ENCODE measurements at places on chromosomes 11 and 22. TPM values are rescaled to one million over a fixed set of nuclear protein-coding genes. Genes with fewer than 3 reads are reported as not detected.

Gene MRGPRF
- total RNA-seq, result not detected

Gene ADAMTS8
- total RNA-seq, result not detected

Gene MS4A6E
- not detected for total RNA-seq

Gene C11orf91
- total RNA-seq, result not detected

Gene KCTD17
- total RNA-seq, result 22.0 TPM

Gene OR4B1
- not detected for total RNA-seq

Gene ANGPTL5
- not detected for total RNA-seq

Gene SGSM1
- total RNA-seq, result not detected

Gene MTNR1B
- total RNA-seq, result not detected

Gene OR4D5
- not detected for total RNA-seq

- DNase-seq, result no peak
Observed at GRCh38 chr22:50224071-50224470, 20.8 kb downstream of the TUBGCP6 start.

DNA sequence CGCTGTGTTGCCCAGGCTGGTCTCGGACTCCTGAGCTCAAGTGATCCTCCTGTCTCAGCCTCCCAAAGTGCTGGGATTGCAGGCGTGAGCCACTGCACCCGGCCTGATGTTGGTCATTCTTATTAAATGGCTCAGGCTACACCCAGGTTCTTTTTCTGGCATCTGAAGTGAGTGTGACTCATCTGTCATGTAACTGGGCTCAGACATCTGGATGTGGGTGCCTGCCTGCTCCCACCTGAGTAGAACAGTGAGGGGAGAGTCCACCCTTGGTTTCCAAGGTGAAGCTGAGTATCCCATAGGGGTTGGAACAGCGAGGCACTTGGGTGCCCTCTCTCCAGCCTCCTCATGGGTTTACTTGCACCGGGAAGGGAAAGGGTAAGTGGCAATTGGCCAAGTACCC, 36.7 kb upstream of the EIF3D start:
- no peak for DNase-seq

- no peak for DNase-seq
Observed at GRCh38 chr11:20161923-20162744, 1.9 kb upstream of the DBX1 start.

DNA sequence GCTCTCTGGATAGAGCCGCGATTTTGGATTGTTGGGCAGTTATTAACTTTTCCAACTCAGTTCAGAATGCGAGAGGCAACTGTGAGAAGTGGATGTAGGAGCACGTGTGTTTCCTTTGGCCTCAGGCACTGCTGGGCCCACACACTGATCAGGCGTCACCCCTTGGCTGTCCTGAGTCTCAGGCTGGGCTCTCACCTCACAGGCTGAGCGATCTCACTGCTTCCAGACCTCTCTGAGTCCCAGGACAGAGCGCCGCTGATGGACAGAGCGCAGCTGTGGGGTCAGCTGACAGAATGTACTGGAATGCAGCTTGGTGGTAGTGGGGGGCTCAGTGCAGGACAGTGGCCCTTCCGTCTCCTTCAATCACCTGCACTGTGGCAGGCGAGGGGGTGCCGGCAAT, 516.2 kb downstream of the TBC1D22A start:
- DNase-seq, result no peak

DNA sequence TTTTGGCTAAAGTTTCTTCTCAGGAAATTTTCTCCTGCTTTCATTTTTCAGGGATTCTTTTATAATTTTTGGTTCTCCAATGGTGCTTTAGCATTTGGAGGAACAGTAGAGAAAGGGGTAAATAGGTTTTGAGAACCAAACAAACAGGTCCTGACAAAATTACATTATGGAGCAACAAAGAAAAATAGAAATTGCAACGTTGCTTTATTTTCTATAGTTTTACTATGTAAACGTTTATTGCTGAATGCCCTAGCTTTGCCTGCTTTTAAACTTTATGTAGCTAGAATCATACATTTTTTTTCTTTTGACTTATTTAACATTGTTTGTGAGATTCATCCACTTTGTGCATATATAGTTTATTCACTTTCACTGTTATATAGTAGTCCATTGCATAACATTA, 43.8 kb upstream of the OR5P2 start:
- DNase-seq, result no peak

GRCh38 chr11:9066433-9066925, 24.9 kb downstream of the SCUBE2 start:
- no peak for DNase-seq

DNA sequence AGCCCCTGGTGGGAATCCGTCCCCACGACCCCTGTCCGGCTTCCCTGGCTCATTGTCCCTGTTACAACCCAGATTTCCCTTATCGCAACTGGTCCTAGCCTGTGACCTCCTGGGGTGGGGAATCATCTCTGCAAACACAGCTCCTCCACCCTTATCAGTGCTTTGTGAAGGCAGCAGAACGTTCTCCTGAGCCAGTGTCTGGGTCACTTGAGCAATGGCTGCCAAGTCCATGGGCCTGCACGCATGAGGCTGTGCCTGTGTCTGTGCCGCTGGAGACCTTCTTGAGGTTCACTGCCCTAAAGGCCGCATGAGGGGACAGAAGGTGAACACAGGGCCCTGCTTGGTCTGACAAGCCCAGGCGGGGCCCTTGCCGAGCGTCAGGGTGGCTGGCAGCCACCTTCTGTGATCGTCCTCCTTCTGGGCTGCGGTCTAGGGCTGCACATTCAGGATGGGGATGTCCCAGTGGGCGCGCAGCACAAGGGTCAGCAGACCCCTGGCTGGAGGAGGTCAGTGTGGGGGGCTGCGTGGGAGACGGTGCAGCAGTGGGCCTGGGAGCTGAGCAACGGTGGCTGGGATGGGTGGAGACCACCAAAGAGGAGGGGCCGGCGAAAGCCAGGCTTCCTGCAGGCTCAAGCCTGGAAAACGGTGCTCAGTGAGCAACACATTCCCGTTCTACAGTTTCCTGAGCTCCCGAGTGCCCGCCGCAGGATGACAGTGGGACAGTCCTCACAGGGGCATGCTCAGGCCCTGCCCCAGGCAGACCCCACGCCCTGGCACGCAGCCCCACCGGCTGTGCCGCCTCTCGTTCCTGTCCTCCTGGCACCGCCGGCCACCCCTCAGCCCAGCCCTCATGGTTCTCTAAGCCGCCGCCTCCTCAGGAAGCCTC, 74.1 kb downstream of the CDKN1C start:
- no peak for DNase-seq

- DNase-seq, result no peak
Observed at GRCh38 chr11:29125606-29126005, 891.2 kb downstream of the KCNA4 start.

GRCh38 chr22:25953919-25954318, 211.9 kb downstream of the MYO18B start:
- DNase-seq, result no peak

DNA sequence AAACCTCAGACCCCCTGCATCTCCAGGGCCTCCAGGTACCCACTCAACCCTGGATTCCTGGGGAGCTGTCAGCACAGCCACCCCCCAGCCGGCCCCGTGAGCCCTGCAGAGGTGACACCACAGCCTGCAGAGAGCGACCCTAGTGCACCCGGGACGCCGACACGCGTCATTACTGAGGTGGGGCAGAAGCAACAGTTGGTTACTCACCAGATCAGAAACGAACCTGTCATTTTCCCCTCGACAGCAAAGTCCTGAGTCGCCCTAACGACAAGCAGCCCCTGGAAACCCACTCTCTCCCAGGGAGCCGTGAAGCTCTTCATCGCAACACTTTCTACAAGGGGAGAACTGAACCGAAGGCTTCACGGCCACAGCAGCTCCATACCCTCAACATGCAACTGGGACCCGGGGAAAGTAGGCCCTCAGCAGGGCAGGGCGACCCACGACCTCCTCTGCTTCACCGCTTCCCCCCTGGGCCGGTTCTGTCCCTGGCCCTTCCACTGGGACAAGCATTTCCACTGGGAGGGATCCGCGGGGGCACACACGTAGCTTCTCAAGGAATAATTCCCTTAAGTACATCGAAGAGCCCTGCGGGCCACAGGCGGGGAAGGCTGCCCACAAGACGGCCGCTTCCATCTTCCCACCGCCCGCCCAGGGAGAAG, 1.6 kb downstream of the BRD1 start:
- DNase-seq, result peak; percentile 30

DNA sequence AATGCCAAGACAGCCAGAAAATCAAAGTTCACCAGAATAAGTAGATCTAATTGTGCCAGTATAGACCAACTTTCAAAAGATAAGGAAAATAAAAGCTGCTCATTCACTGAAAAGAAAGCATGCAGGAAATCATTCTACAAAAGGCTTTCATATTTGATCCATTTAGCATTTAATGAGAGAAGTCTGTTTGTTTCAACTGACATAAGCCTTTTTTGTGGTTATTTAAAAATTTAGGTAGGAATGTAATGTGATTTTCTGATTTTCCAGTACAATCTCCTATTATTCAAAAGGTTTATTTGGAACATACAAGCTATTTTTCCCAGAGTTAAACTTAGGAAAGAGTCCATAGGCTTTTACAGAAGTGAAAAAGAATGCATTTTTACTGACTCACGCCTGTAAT, 92.7 kb downstream of the SBF2 start:
- no peak for DNase-seq

DNA sequence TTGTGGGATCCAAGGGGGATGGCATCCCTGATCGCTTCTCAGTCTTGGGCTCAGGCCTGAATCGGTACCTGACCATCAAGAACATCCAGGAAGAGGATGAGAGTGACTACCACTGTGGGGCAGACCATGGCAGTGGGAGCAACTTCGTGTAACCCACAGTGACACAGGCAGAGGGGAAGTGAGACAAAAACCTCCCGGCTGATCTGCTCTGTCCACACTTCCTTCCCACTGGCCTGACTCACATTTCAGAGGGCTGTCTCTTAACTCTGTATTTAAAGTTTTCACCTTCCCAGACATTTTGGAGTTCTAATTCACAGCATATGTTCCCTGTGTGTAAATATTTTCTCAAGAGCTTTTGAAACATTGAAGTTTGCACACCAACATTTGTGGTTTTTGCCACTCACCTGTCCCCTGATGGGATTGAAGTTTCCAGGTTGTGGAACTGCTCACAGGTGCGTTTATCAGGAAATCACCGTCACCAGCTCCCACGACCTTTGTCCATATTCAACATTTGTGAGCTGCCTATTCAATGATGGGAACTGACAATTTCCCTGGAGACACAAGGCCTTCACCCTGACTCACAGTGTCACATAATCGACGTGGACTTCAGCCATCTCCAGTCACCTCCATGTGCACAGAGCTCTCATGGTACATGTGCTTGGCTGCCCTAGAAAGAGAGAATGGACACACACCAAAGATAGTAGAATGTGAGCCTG, 99.2 kb downstream of the VPREB1 start:
- peak; percentile 58 for DNase-seq

- no peak for DNase-seq
Observed at GRCh38 chr11:2287091-2287490, 14.6 kb downstream of the C11orf21 start.

DNA sequence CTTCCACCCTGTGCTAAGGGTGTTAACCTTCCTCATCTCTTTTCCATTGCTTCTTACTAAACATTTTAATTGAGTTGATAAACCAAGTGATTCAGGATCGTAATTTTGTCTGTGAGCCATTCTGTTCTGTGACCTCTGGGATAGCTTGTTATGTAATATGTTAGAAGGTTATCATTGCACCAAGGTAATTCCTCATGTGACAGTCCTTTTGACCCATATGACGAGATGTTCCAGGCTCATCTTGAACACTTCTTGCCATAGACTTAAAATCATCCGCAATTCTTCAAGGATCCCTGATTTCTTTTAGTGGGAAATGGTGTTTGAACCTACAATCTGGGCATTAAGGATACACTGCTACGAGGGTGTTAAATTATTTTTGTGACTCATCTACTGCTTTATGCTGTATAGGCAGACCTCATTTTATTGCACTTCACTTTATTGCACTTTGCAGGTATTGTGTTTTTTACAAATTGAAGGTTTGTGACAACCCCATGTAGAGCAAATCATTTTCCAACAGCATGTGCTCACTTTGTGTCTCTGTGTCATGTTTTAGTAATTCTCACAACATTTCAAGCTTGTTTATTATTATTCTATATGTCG, 19.0 kb upstream of the MPZL2 start:
- no peak for DNase-seq

DNA sequence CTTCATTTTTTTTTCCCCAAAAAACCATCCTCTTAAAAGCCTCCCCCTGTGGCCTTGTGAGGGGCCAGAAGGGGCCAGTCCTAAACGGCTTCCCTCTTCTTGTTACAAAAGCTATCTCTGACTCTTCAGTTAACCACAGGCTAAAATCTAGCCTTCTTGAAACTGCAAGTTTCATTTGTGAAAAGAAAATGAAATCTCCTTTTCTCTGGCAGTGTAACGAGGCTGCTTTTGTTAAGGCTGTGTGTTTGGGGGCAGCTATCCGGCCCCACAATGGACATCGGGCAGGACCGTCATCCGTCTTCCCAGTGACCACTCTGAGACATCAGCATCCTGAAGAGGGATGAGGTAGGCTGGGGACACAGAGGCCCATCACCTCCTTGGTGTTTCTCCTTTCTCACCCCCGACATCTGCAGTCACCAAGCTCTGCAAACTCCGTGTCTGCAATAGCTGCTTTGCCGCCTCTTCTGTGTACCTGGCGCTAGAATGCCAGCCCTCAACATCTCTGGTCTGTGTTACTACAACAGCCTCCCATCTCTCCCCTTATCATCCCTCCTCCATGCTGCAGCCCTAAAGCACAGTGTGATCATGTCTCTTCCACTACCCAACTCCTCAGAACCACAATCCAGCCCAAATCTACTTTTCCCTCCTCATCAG, 94.0 kb downstream of the RCN1 start:
- DNase-seq, result no peak

- DNase-seq, result no peak
Observed at GRCh38 chr11:74710281-74710938, 20.8 kb downstream of the CHRDL2 start.

DNA sequence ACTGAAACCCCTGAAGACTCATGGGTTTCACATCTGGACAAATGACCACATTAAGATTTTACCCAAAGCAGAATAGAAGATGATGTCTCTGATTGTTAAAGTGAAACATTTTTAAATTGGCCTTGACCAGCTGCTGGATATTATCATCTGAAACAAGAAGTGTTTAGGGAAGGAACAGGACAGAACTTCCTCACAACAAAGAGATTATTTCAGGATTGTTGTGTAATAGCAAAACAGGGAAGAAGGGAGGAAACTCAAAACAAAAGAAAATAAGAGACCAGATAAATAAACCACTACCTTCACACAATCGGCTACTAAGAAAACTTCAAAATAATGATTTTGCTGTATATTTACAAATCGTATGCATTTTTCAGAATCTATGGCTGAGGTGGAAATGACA, 319.2 kb upstream of the API5 start:
- no peak for DNase-seq

All from OCI-LY7 (cell line).